ENCODE measurements at places on chromosomes 2 and 18. TPM values are rescaled to one million over a fixed set of nuclear protein-coding genes. Genes with fewer than 3 reads are reported as not detected.
A peak's percentile ranks its signal among the peaks of the same experiment; 100 is the strongest.

DNA sequence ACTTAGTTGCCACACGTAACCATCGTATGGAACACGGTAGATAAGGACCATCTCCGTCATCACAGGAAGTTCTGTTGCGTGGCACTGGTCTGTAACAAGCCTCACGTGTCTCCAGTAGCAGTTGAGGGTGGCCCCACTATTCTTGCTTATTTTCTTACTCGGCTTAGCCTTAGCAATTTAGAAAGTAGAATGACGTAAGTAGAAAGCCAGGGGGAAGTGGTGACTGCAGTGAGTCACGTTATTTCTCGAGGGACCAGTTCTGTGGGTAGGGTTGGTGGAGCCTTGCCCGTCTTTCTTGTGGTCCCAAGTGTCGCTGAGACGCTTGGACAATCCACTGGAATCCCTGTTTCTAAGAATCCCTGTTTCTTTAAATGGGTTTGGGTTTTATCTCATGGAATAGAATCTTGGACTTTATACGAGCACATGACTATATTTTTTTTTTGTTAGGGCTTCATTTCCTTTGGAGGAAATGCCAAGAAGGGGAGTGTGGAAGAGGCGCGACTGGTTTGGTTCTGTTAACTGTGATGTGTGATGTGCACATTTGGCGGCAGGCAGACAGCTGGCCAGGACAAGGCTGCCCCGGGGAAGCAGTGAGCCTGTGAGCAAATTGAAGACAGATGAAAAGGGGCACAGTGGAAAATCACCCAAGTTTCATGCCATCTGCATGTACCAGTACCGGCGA is 96.2 kb downstream of the CABLES1 start:
- peak; percentile 89 for DNase-seq

- no peak for DNase-seq
These were observed 229.7 kb upstream of the SLC35G4 start for GRCh38 chr18:11379660-11380059.

DNA sequence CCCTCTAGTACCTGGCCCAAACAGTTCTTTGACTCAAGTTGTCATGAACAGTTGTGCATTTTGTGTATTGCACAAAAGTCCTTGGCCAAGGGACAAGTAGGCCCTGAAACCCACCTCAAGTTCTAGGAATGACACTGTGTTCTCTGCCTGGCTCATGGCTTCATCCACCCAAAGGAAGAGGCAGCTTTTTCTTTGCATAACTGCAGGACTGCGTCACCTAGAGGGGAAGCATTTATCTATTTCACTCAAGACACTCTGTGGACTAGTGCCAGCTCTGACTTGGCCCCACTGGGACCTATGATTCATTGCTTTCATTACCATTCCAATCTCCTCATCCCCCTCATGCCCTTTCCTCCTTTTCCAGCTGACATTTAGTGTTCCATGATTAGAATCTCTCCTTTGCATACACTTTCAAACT is 119.3 kb upstream of the SIX2 start:
- peak; percentile 95 for DNase-seq

FAM237A gene
- polyA plus RNA-seq, result not detected
